Metanephros (tissue), 2 donors: ENCODE measurements at places on chromosomes 12 and 14. TPM values are rescaled to one million over a fixed set of nuclear protein-coding genes. Genes with fewer than 3 reads are reported as not detected.

Gene SLC7A7
- 33.2 TPM for total RNA-seq

Gene MIP
- total RNA-seq: not detected

Gene ITGB7
- 3.7 TPM for total RNA-seq

Gene ACTR6
- total RNA-seq: 23.8 TPM

Gene OVCH1
- 0.41 TPM for total RNA-seq

Gene KIF5A
- total RNA-seq: 0.35 TPM

Gene HOXC10
- 23.5 TPM for total RNA-seq

Gene ARHGEF25
- 29.2 TPM for total RNA-seq

Gene SOAT2
- total RNA-seq: 0.41 TPM

Gene HNRNPA1
- 989 TPM for total RNA-seq

Gene TAS2R20
- total RNA-seq: 9.4 TPM

Gene DAAM1
- total RNA-seq: 73.2 TPM

Gene DNAI7
- total RNA-seq: 3.9 TPM

Gene BCL11B
- 2.9 TPM for total RNA-seq

Gene GDF3
- total RNA-seq: 0.64 TPM

Gene CLMN
- total RNA-seq: 34.1 TPM

Gene COCH
- 2.3 TPM for total RNA-seq

Gene COX8C
- total RNA-seq: not detected

Gene PTPN6
- total RNA-seq: 21.1 TPM

Gene GYS2
- total RNA-seq: not detected

Gene CLEC4D
- 1.8 TPM for total RNA-seq

Gene TEX52
- total RNA-seq: not detected

Gene NANOG
- 0.06 TPM for total RNA-seq

Gene TAS2R43
- total RNA-seq: 10.3 TPM

Gene SRGAP1
- 13.0 TPM for total RNA-seq

Gene TAS2R46
- total RNA-seq: 6.7 TPM

Gene GPR162
- 13.5 TPM for total RNA-seq

Gene SERPINA12
- not detected for total RNA-seq

Gene RAD51AP1
- 8.7 TPM for total RNA-seq

Gene TSPAN11
- total RNA-seq: 6.2 TPM

Gene TSPAN19
- total RNA-seq: 0.41 TPM

Gene BIN2
- total RNA-seq: 4.3 TPM

Gene NOXRED1
- 0.58 TPM for total RNA-seq

Gene MGP
- total RNA-seq: 54.7 TPM

Gene TMEM132C
- 5.1 TPM for total RNA-seq

Gene BEST3
- total RNA-seq: 14.2 TPM

Gene CLEC1A
- total RNA-seq: 6.1 TPM

Gene NEDD1
- 44.5 TPM for total RNA-seq

Gene CELA1
- total RNA-seq: not detected

Gene CFAP251
- 11.2 TPM for total RNA-seq

Gene PLEK2
- total RNA-seq: 1.3 TPM

Gene TAS2R31
- total RNA-seq: 18.9 TPM

Gene RNASE3
- total RNA-seq: 3.3 TPM

Gene CBLN3
- 2.6 TPM for total RNA-seq
